ENCODE measurements at places on chromosomes 7 and 10.
A peak's percentile ranks its signal among the peaks of the same experiment; 100 is the strongest.

DNA sequence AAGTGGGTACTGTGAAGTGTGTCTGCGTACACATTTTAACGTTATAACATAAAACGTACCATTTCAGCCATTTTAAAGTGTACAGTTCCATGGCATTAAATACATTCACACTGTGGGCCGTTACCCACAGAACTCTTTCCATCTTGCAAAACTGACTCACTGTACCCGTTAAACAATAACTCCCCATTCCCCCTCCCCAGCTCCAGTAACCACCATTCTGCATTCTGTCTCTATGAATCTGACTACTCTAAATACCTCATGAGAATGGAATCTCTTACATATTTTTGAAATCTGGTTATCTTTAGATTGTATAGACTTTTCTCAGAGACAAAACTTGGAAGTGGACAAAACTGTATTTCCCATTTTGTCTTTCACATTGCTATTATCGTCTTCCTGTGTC lies 9.3 kb downstream of the ARL3 start:
- no peak for DNase-seq

- DNase-seq: no peak
These were observed 130.8 kb downstream of the ITGA8 start for GRCh38 chr10:15588635-15589508.

GRCh38 chr10:64112701-64113355 lies 591.6 kb downstream of the REEP3 start:
- DNase-seq: no peak

DNA sequence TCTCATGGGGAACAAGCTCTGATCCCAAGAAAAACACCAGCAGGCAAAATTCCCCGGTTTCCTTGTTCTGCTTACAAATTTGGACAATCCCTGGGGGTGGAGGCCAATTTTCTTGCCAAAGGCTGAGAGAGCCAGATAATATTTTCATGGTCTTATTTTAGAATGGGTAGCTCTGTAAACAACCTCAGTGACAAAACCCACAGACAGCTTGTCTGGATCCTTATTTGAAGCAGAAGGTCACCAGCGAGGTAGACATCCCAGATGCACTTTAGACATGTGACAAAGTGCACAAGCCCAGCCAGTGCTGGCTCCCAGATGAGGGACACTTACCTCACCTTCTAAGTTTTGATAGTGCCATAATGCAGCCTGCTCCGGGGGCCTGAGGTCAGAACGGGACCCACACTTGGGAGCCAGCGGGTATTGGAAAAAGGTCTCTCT lies 102.6 kb upstream of the DDC start:
- DNase-seq: no peak

GRCh38 chr10:86017841-86018734 lies 348.5 kb downstream of the GRID1 start:
- DNase-seq: no peak

DNA sequence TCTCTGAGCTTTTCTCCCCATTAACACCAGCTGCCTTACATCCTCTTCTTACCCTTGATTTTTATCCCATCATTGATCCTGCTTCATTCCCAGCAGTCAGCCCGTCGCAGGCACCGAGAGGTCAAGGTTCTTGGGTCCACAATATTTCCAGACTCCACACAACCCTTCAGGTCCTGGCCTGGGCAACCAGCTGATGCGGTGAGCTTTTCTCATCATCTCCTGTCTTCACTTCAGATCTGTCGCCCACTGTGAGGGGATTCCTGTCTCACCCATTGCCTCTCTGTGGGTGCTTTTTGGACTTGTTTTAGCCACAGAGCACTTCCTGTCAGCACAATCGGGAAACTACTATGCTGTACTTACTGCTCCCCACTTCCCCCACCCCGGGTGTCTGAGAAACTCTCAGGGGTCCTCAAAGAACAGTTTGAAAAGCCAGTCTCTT lies 8.4 kb upstream of the PVRIG start:
- DNase-seq: no peak

- DNase-seq: peak; percentile 43
These were observed 848.9 kb downstream of the REEP3 start for GRCh38 chr10:64369885-64370773.

- no peak for DNase-seq
These were observed 141.8 kb upstream of the CDC14C start for GRCh38 chr7:48782511-48782910.

- no peak for DNase-seq
These were observed 86.9 kb upstream of the SLC26A5 start for GRCh38 chr7:103532955-103533354.

DNA sequence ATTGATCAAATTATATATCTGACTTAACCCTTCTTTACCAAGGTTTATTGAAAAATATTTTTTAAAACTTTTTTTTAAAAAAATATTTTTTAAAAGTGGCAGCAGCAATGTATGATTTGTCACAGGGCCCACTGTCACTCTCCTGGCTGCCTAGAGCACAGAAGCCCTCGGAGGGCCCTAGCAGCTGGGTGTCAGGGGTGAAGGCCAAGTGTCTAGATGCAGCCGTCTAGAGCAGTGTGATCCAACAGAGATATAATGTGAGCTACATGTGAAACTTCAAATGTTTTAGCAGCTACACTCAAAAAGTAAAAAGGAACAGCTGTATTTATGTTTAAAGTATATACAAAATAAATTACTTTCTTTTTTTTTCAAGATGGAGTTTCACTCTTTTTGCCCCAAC lies 112.7 kb downstream of the ARHGAP22 start:
- DNase-seq: no peak

DNA sequence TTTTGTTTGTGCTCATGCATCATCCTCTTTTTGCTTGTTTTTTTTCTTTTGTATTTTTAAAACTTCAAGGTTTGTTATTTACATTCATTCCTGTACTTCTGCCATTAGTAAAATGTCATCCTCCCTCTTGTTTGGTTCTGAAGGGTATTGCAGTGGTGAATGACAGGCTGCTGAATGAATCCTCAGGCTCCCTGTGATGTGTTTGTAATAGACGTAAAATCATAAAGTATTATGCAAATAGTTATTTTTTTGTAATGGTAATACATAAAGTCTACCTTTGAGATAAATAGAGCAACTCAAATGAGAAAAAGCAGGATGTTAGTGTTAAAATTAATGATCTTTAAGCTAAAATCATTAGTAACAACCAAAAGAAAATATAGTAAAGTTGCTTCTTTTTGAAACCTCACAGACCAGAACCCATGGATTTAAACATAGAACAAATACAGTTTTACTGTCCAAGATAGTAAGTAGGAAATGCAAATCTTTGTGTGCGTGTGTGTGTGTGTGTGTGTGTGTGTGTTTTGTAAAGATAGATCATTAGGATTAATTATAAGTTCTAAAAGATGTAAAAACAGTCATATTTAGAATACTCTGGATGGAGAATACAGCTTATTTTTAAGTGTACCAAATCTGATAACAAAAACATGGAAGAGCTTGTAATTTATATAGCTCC lies 4.5 kb downstream of the GLCCI1 start:
- no peak for DNase-seq

GRCh38 chr7:98204670-98205069 lies 6.6 kb upstream of the BHLHA15 start:
- DNase-seq: no peak

- DNase-seq: no peak
These were observed at the start of gene SLC18A3 for GRCh38 chr10:49610114-49610457. TSS of gene SLC18A3 (plus strand) at chr10:49610310. CDS start at chr10:49610741, 431 bp downstream.

DNA sequence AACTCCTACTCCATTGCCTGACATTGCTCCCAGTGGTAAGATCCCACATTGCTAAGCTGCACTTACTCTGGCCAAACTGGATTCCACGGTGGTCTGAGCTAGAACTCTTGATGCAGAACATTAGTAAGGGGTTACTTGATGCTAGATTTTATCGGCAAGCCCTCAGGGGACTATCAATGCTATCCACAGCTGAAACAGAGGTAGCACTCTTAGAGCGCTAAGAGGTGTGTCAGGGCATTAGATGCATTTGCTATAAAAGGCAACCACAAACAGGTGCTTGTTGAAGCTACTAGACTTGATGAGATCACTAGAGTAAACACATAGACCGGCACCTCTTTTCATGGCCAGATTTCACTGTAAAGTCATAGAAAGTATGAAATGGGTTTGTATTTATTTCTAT lies 116.3 kb downstream of the MDFIC start:
- DNase-seq: no peak

DNA sequence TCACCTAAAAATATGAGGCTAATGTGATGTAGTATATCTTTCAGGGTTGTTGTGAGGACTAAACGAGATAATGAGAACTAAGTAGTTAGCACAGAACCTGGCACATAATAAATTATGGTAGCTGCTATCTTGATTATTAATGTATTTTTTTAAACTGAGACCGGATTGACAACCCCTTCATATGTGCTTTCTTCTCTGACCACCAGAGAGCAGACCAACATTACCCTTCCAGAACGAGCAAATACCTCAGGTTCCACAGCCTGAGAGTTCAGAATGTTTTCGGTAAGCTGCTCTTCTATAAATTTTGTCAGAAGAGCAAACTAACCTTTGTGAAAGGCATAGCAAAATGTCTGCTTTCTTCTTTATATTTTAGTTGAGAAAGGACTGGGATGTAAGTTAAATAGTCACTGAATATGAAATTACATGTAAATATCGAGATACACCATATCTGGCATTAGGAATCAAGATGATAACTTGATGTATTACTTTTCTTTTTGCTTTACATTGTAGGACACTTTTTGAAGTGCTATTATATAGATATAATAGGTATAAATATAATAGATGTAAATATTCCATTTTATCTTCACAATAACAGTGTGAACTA lies 13.6 kb upstream of the BPGM start:
- peak; percentile 44 for DNase-seq

- DNase-seq: no peak
These were observed 13.0 kb upstream of the CHCHD1 start for GRCh38 chr10:73768881-73769280.

GRCh38 chr7:155576900-155577508 lies 30.6 kb upstream of the CNPY1 start:
- DNase-seq: no peak
